NCI-H146 (cell line): ENCODE measurements at places on chromosomes 5 and 9.

- peak; percentile 36 for DNase-seq
These were observed 892 bp upstream of the TNC start for GRCh38 chr9:115118879-115119218.

GRCh38 chr9:79220666-79221065 lies 351.1 kb upstream of the TLE4 start:
- no peak for DNase-seq

- no peak for DNase-seq
These were observed 23.3 kb upstream of the KIF12 start for GRCh38 chr9:114122136-114123027.

DNA sequence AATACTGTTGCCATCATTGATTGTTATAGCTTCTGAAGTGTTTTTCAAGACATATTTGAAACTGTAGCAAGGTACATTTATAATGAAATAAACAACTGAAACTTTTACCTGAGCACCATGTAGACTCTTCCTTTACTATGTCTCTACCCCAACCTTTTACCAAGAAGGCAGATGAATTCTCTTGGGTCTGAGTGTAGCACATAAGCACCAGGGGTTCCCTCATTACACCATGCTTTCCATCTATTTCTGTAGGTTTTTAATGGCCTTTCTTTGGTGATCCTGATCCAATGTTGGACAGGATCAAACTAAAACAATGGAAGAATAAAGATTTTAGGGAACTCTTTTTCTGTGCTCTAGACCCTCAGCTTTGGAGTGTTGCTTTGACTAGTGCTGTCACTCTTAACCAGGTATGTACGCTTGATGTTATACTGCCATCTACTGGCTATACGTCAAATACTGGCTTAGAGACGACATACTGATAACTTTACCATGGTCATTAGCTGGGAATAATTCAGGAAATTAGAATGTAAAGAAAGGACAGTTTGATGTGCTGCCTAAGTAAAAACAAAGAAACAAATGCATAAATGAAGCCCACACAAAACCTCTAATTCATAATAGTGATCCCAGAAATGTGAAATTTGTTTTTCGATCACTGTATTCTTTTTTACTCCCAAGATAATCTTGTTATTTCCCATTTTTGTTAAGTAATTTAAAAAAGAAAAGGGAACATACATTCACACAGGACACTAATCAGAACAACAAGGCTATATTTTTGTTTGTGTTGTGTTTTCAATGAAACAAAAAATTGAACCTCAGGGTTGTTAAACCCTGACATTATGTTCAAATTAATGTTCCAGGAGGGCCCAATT lies 30.7 kb downstream of the IFNW1 start:
- DNase-seq = peak; percentile 66

DNA sequence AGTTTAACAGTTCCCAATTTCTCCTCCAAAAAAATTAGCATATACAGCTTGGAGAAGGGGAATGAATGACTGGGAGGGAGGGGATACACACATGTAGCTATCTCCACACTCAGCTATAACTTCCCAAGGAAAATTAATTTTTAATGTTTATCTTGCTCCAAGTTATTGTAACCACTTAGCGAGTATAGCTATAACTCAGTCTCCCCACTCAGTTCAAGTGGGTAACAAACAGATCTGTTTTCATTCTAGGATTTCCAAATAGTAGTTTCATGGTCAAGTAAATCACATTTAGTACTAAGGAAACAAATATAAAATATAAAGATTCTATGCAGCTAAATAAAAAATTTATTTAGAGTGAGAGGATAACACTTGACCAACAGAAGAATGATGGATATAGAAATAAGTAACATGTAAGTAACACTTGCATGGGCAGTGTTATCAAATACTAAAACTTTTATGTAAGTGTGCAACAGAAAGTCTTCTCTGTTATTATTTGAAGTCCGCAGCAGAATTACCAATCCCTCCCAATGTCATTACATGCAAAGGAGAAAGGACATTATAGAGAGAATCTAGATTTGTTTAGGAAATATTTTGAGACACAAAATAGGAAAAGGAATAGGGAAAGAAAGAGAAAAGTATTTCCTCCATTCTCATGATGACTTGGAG lies 10.2 kb upstream of the NFIB start:
- no peak for DNase-seq

- peak; percentile 62 for DNase-seq
These were observed 151.8 kb upstream of the RAD23B start for GRCh38 chr9:107131108-107131799.

GRCh38 chr9:137540536-137540935 lies 9.7 kb downstream of the PNPLA7 start:
- no peak for DNase-seq

GRCh38 chr5:154677921-154678320 lies 77.3 kb upstream of the LARP1 start:
- no peak for DNase-seq

DNA sequence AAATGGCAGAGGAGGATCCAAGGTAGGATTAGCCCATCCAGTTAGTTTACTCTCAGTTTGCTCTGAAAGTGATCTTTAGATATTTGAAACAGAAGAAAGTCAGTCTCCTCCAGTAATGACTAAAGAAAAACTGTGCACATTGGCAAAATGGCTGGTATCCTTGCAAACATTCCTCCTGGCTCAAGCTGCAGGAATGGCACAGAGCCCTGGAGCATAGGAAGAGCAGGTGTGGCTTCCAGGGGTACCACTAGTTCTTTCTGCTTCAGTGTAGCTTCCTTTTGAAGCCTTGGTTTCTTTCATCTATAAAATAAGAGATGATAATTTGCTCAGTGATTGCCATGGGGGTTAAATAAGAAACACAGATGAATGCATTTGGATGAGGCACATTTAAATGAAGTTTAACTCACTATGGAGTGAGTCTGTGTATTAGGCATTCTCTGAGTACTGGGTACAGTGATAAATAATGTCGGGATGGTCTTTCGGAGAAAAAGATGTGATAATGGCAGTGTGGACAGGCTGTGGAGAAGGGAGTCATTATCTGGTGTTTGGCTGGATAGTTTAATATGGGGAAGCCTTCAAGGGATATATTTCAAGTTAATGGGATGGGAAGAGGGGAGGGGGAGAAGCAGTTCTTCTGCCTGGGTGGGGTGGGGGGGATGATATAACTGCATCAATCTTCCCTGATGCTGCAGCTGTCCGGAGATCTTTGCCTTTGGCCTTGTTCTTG lies 217.3 kb upstream of the KLF4 start:
- DNase-seq = no peak

DNA sequence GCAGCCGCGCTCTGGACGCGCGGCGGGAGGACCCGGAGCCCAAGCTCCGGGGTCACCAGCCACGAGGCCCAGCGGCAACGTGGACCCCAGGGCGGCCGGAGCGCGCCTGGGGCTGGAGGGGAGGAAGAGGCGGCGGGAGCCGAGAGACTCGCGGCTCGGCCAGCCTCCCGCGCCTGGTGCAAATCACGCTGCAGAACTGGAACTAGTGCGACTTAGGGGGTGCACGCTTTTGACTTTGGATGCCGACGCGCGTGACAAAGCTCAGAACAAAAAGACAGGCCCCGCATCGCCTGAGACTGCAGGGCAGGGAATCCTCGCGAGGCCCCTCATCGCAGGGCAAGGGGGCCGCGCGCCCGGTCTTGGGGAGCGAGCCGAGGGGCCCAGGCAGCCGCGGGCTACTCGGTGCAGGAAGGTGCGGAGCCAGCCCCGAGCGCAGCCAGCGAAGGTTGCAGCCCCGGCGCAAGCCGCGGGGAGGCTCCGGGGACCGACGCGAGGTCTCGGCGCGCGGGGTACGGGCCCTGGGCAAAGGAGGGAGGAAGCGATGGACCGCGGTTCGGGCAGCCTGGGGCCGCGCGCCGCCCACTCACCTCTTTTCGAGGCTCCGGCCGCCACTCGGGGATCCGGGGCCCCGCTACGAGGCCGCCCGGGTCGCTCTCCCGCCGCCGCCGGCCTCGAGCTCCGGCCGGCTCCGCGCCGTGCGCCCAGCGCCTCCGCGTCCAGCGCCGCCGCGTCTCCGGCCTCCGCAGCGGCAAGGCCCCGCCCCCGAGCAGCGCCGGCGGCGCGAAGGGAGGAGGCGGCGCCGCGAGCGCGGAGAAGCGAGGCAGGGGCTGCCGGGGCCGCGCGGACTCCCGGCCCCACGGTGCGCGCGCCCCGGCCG lies at the start of gene GOLM1:
TSS of gene GOLM1 (minus strand) at position 735 of the 877 bp plus-strand sequence. CDS start 20,238 bp downstream, outside the sequence.
- peak; percentile 74 for DNase-seq

- no peak for DNase-seq
These were observed 18.1 kb downstream of the LRRC70 start for GRCh38 chr5:62596691-62597090.

DNA sequence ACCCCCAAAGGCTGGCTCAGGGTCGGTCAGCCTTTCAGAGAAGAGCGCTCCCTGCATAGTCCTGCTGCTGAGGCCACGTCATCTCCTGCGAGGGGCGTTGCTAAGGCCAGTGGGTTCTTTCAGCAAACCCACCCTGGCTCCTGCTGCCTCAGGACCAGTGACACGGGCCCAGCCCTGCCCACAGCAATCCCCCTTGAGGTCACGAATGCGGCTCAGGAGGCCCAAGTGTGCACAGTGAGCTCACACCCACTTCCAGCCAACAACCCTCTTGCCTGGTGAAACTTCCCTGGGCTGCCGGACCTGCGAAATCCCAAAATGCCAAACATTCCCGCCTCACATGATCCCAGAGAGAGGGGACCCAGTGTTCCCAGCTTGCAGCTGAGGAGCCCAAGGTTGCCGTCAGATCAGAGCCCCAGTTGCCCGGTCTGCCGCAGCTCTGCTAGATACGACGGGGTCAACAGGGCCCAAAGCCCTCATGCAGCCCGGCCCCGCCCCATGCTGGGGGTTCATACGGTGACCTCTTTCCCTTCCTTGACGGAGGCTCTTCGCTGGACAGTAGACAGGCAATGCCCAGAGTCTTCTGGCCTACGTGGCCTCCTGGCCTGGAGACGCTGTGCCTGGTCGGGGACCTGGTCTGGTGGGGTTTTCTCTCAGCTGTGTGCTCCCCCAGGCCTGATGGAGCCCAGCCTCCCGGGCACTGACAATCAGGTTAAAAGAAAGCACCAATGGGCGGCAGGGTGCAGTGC lies 116.4 kb upstream of the COL5A1 start:
- no peak for DNase-seq

DNA sequence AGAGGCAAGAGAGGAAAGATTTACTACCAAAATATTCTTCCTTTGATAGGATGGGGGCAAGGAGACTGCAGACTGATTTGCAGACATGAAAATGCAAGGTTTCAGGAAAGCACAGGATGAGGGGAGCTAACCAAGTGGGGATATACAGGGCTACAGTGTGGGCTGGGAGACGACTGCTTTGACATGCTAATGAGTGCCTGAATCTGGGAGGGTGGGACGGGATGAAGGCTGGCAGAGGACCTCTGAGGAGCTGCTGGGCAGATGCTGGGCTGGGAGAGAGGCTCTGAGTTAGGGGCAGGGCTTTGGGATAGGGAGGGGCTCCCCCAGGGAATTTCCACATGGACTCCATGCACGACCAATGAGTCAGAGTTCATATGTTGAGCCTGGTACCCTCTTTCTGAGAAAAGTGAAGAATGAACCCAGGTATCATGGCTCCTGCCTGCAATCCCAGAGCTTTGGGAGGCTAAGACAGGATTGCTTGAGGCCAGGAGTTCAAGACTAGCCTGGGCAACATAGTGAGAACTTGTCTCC lies 4.9 kb upstream of the CPLX2 start:
- no peak for DNase-seq

DNA sequence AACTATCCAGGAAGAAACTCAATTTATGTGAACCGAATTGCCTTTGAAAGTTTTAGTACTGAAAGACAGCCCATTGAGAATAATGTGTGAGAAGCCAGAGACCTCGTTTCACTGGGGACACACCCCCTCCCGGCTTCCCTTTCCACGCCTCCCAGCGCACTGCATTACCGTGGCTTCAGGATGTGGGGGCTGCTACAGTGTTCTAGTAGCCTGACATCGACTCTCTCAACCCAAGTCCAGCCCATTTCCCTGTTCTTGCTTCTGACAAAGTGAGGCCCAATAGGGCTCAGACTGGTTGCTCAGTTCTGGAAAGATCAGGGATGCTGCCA lies 3.5 kb downstream of the PAX5 start:
- no peak for DNase-seq

- no peak for DNase-seq
These were observed 169.2 kb upstream of the TARS1 start for GRCh38 chr5:33271606-33272005.
